ENCODE measurements at places on chromosomes 7 and 10. TPM values are rescaled to one million over a fixed set of nuclear protein-coding genes. Genes with fewer than 3 reads are reported as not detected.

MYPN gene
- total RNA-seq = 3.2 TPM

NRG3 gene
- total RNA-seq = not detected

AGAP4 gene
- 7.7 TPM for total RNA-seq

ACTR3C gene
- not detected for total RNA-seq
